ENCODE measurements at places on chromosomes 1 and 21.

- DNase-seq = peak; percentile 51
Measured at GRCh38 chr1:47175227-47175934, 14.5 kb downstream of the PDZK1IP1 start.

- DNase-seq = no peak
Measured at GRCh38 chr1:109225308-109225707, 11.6 kb downstream of the SARS1 start.

GRCh38 chr1:89037186-89037585 is 14.5 kb upstream of the GBP3 start:
- no peak for DNase-seq

- DNase-seq = no peak
Measured at GRCh38 chr21:21436012-21436534, 437.9 kb downstream of the NCAM2 start.

GRCh38 chr1:231322880-231323530 is 14.6 kb downstream of the EXOC8 start:
- DNase-seq = no peak

DNA sequence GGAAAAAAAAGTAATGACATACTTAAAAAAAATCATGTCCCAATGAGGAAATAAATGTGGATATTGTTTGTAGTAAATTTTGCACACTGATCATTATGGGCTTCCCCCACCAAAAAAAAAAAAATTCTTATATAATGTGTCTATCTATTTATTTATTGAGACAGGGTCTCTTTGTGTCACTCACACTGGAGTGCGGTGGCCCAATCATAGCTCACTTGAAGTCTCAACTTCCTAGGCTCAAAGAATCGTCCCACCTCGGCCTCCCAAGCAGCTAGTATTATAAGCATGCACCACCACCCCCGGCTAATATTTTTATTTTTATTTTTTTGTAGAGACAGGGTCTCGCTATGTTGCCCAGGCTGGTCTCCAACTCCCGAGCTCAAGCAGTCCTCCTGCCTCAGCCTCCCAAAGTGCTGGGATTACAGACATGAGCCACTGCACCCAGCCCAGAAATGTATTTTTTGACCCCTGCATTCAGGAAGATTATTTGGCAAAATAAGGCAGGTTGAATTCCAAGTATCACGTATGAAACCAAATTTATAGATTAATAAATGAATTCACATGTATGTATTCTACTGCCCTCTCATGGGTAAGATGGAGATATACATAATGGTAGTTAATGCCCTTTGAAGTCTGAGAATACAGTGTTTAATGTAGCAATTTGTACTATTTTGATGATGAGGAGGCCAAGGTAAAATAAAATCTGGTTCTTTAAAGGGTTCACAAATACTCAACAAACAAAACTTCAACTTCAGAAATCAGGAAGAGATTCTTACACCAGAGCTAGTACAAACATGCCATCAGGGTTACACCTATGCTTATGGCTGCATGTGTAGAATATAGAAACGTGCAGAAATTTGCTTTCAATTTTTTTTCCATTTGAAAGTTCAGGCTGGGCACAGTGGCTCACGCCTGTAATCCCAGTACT is 1.4 kb upstream of the DENND2C start:
- no peak for DNase-seq

DNA sequence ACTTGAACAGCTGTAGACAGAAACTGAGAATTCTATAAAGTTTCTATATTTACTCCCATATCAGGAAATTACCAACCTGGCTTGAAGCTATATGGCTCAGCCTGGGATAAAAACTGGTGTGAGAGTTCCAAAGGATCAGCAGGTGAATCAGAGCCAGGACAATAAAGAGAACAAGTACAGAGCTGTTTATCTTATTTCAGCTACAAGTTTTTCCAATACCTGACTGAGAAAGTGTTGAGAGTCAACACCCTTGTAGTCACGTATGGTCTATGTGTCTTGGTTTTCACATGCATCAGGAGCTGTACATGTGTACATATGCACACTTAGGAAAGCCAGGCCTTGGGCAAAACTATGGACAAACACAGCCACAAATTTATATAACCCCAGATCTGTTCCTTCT is 40.7 kb upstream of the CXADR start:
- DNase-seq = no peak

- no peak for DNase-seq
Measured at GRCh38 chr1:54565113-54565501, 17.1 kb downstream of the ACOT11 start.

DNA sequence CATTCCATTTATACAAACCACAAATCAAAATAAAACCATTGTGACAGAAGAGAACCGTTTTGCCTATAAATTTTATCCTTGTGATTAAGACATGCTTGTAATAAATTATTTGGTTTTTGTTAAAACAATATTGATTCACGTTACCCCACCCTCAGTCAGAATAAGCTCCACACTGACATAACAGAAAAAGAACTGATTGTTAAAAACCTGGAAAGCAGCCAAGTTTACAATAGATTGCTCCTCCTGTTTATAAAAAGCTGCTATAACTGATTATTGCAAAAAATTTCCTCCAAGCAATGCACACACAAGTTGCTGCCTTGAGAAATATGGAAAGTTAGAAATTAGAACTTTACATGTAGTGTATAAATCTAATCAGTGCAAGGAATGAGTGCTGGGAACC is 263.5 kb downstream of the SETD4 start:
- DNase-seq = no peak

DNA sequence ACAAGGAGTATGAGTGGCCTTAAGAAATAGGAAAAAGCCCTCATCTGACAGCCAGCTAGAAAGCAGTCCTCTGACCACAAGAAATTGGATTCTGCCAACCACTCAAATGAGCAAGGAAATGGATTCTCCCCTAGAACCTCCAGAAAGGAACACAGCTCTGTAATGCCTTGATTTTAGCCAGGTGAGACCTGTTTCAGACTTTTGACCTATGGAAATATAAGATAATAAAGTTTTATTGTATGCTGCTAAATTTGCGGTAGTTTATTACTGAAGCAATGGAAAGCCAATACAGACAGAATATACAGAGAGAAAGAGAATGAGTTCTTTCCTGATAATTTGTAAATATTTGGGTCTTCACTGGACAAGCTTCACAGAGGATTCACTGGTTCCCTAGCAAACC is 28.8 kb upstream of the SELE start:
- DNase-seq = no peak

DNA sequence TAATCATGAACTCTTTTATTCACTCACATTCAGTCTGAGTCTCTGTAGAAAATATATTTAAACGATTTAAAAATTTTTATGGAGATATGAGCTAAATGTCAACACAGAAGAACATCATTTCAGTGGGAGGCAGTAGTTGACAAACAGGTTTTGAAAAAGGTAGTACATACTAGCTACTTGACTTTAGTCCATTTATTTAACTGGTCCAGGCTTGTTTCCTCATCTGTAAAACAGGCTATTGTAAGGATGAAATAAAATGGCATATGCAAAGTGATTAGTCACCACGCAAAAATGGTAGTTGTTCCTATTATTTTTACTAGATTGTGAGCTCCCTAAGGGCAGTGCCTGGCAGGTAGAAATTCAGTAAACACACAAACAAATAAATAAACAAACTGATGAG is 75.2 kb downstream of the NTPCR start:
- DNase-seq = no peak

- DNase-seq = no peak
Measured at GRCh38 chr1:93690921-93691789, 9.5 kb upstream of the BCAR3 start.

- no peak for DNase-seq
Measured at GRCh38 chr1:231727171-231727570, 100.6 kb downstream of the DISC1 start.

GRCh38 chr1:197813741-197814140 is 38.5 kb upstream of the DENND1B start:
- no peak for DNase-seq

DNA sequence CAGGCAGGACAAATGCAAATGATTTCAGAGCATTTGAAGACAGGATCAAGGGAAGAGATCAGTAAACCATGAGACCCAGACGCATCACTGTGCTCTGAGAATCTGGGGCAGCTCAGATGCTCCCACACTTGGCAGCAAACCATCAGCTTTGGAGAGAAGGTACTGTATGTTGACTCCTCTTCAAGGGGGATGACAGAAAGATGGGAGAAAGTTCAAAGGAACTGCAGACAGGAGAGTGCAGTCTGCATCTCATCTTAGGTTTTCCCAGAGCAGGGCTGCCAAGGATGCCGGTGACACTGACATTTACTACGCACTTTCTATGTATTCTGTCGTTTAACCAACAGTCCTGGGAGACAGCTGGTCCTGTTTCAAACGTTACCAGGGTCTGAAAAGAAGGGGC is 35.8 kb downstream of the OLFML2B start:
- DNase-seq = no peak

- no peak for DNase-seq
Measured at GRCh38 chr1:55257958-55258357, 42.8 kb upstream of the USP24 start.

DNA sequence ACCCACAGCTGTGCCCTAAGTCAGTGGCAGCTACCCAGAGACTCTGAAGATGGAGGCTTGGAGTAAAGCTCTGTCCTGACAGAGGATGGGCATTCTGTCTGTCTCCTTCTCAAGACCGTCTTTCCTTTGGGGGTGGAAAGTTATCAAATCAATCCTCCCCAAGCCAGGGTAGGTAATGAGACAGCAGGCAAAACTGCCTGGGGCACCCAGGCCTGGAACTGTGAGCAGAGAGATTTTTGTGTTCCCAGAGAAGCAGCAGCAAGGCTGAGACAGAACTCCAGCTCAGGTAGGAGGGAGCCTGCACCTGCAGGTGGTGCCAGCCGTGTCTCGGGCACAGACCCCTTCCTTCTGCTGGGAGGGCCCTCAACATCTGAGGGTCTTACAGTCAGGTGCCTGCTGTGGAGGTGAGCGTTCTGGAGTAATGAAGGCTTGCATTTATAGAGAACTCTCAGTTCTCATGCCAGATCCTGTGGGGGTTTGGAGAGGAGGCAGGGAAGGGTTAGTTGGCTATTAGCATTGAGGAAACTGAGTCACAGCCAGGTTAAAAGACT is 95.6 kb downstream of the RIPK4 start:
- DNase-seq = no peak

- DNase-seq = no peak
Measured at GRCh38 chr1:60662486-60663044, 419.8 kb upstream of the NFIA start.

GRCh38 chr1:162741574-162741973 is 48.9 kb upstream of the HSD17B7 start:
- DNase-seq = no peak

DNA sequence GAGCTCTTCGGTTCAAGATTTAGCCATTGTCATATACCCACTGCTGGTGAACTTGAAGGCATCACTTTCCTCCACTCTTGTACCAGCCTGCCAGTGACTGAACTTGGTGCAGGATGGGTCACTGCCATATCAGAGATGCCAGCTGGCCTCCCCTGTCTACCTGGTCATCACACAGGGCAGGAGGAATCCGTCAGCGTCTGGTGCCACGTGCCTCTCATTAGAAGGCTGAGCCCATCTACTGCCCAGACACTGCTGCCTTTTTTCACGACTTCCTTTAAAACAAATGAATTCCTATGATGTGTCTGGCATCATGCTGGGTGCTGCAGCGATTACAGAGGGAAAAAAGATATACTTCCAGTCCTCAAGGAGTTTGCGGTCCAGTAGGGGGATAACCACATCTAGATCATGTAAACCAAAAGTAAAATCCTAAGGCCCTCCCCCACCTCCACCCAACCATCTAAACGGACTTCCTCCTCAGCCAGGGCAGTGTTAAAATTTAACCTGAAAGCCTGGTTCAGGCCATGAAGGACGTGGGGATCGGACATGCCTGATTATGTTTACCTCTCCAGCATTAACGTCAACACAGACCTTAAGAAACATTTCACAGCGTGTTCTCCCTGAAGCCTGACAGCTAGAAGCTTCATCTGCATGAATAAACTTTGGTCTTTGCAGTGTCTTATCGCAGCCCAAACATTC is 29.2 kb upstream of the PDE9A start:
- no peak for DNase-seq

GRCh38 chr1:180274221-180274620 is 44.2 kb downstream of the LHX4 start:
- DNase-seq = no peak

DNA sequence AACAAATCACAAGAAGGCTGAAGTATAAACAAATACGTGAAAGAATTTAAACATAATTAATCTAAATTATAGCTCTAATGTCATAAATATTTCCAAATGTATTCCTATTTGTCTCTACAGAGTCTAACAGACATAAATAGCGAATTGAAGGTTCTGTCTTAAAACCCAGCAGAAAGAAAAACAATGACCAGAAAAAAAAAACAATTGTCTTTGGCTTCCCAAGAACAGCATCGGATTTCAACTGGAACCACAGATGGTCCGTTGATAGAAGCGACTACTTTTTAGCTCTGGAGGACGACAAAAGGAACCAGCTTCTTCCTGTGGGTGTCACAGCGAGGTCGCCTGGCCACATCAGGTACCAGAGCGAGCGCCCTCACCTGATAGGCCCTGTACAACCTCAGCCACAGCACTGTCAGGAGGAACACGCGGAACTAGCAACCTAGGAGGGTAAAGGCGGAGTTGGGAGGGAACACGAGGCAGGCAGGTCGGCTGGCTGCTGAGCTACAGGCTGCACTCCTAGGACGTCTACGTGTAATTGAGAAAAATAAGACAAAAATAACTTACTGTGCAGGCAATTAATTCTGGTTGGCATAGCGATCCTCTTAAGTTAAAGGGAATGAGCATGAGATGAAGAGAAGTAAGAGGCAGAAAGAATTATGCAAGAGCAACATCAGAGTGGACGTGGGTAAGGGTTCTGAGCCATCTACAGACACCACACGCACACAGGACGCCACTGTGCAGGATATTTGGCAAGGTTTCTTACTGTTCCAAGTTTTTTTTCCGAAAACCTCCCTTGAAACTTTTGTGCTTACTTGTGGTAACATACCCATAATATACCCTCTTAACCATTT is 16.7 kb upstream of the PRDM15 start:
- DNase-seq = no peak

DNA sequence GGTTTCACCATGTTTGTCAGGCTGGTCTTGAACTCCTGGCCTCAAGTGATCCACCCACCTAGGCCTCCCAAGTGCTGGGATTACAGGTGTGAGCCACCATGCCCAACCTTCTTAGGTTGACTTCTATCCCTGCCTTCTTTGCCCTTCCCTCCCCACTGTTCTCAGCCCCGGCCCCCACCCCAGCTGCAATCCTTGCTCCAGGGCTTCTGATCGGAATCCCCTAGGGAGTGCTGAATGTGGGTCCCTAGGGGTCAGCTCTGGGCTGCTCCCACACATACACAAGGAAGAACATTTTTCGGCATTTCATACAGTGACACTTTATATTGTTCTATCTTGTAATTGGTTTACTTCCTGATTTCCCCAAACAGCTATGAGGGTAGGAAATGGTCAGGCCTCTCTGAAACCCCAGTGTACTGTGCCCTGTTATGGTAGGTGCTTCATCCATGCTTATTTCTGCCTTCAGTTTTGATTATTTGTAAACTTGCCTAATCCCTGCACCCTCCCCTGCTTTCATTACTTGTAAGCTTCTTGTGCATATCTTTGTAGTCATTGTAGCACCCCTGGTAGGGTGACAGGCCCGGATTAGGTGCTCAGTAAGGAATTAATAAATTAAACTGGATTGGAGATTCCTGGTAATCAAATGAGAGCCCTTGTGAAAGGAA is 5.8 kb upstream of the SRP9 start:
- no peak for DNase-seq
